ENCODE measurements at places on chromosomes 12 and 14.

DNA sequence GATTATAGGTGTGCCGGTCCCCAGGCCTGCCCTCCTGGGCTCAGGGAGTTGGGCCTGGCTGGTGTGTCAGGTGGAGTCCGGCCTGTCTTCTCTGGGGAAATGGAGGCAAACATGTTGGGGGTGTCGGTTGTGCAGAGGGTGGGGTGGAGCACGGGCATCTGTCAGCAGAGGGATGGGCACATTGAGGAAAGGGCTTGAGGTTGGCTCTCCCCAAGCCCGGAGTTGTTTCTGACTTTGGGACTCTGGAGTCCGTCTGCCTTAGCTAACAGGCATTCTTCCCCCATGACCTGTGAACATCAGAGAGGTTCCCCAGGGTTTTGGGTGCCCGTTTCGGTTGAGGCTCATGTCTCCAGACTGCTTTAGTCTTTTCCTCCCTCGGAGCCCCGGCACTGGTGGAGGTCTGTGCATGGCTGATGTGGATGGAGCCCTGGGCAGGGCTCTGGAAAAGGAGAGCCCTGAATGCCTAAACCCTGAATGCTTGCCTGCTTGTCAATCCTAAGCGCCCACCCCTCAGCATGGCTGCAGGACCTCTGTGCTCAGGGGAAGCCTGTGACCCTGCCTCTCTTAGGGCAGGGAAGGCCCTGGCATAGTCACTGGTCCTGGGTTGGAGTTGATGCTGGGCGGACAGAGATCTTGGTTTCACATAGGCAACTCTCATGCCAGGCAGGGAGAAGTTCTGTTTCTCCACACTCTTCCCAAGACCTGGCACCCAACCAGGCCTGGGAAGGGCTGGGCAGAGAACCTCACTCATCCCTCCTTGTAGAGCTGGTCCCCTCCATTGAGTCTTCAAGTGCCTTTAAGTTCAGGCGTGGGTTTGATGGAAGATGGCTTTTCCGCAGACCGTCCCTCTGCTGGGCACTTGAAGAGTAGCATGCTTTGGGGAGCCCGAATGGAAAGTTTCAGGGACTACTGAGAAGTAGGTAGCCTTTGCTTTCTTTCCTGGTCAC lies 12.9 kb downstream of the NYNRIN start:
- no peak for DNase-seq

- no peak for DNase-seq
These were observed 241.4 kb downstream of the BMP4 start for GRCh38 chr14:53715193-53715721.

- no peak for DNase-seq
These were observed 40.5 kb downstream of the MED13L start for GRCh38 chr12:116236976-116237375.

GRCh38 chr12:107568718-107569117 lies 116.9 kb upstream of the PWP1 start:
- no peak for DNase-seq

DNA sequence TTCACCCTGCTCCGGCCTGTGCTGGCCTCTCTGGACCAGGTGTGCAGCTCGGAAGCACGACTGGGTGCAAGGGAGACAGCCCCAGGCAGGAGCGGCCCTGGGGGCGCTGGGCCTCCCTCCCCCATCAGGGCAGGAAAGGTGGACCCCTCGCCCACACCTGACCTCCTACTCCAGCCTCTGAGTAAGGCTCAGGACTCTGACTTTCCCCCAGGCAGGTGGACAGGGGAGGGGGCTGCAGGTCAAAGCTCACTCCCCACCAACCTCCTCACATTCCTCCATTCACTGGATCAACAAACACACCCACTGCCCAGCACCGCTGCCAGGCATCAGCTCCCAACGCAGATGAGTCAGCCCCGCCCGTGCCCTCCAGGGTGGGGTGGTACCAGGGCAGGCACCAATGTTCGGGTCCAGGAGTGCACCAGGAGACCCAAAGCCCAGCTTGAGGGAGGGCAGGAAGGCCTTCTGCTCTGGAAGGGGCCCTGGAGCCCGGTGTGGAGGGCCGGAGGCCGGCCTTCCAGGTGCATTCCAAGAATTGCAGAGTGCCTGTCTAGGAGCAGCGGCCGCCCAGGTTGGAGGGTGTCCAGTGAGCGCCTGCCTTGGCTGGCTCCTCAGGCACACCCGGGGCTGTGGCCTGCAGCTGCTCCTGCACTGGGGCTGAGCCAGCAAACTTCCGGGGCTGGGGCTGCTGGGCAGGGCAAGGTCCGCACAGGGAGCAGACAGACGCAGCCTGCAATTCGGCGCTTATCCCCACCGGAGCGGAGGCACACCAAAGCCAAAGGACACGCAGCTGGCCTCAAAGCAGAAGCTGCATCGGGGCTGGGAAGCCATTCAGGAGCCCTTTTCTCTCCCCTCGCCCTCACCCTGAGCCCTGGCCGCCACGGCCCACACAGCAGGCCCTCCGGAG lies 1.6 kb upstream of the INF2 start:
- no peak for DNase-seq
